ENCODE measurements at places on chromosomes 4 and X. TPM values are rescaled to one million over a fixed set of nuclear protein-coding genes. Genes with fewer than 3 reads are reported as not detected.
A peak's percentile ranks its signal among the peaks of the same experiment; 100 is the strongest.

FGB gene
- polyA plus RNA-seq: not detected

MAGEA11 gene
- polyA plus RNA-seq: not detected

GUCY1A1 gene
- 12.6 TPM for polyA plus RNA-seq

NRK gene
- polyA plus RNA-seq: not detected

CFAP299 gene
- not detected for polyA plus RNA-seq

NCAPG gene
- polyA plus RNA-seq: 0.54 TPM

MAGEE2 gene
- polyA plus RNA-seq: not detected

GPRASP3 gene
- polyA plus RNA-seq: not detected

DMP1 gene
- polyA plus RNA-seq: not detected

SLC10A6 gene
- polyA plus RNA-seq: not detected

DNA sequence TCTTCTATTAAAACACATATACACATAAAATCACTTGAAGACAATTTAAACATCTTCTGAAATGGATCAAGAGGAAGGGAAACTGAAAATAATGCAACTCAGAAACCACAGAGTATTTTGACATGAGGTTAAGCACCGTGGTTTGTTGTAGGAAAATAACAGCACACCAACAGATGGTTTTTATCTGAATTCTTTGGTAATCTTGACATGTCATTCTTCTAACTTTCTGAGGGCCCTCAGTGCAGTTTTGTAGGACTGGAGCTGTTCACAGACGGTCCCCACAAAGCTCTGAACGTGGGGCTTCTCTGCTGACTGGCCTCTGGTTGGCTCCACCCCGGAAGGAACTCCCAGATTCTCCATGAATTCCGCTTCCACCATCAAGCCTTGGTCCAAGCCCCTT lies 16.0 kb upstream of the TLR8 start:
- no peaks in the 10 kb centered on the region for H3K36me3 ChIP-seq
- H3K4me3 ChIP-seq: peak overlapping the region; percentile 39
- H3K27ac ChIP-seq: peak overlapping the region; percentile 74
- peak; percentile 13 for DNase-seq
- peaks cover 22% of the 10 kb centered on the region for H3K4me1 ChIP-seq
- H3K27me3 ChIP-seq: no peaks in the 10 kb centered on the region

- H3K27me3 ChIP-seq: peaks cover 13% of the 10 kb centered on the region
- peak; percentile 70 for DNase-seq
- no peaks in the 10 kb centered on the region for H3K36me3 ChIP-seq
- peak overlapping the region; percentile 92 for H3K27ac ChIP-seq
These were observed 27.0 kb upstream of the TMEM131L start for GRCh38 chr4:153438916-153439756.

GRCh38 chr4:73735231-73735630 lies 5.1 kb upstream of the CXCL8 start:
- no peaks in the 10 kb centered on the region for H3K36me3 ChIP-seq
- no peaks in the 10 kb centered on the region for H3K4me1 ChIP-seq
- no peaks in the 10 kb centered on the region for H3K27me3 ChIP-seq
- DNase-seq: no peak
- no peak overlapping the region for H3K4me3 ChIP-seq

- H3K27me3 ChIP-seq: no peaks in the 10 kb centered on the region
- H3K36me3 ChIP-seq: no peaks in the 10 kb centered on the region
- DNase-seq: no peak
- H3K4me3 ChIP-seq: no peak overlapping the region
These were observed 56.1 kb upstream of the BRS3 start for GRCh38 chrX:136431625-136432024.

DNA sequence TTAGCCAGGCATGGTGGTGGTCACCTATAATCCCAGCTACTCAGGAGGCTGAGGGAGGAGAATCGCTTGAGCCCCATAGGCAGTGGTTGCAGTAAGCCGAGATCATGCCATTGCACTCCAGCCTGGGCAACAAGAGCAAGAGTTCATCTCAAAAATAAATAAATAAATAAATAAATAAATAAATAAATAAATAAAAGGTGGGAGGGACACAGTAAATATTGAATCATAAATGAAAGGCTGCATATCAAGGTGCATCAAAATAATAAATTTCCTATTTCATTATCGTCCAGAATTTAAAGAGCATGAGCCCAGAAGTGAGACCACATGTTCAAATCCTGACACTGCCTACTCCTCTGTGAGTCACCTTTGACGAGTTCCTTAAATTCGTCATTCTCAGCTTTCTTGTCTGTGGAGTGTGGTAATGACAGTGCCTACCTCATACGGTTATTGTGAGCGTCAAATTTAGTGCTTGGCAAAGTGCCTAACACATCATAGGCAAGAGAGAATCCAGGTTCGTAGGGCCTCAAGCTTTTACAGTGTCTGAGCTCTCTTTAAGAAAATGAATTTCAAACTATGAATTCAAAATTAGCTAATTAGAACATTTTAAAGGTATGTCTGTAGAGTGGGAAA lies 49.9 kb downstream of the IL15 start:
- peaks cover 5% of the 10 kb centered on the region for H3K36me3 ChIP-seq
- H3K4me1 ChIP-seq: no peaks in the 10 kb centered on the region
- H3K4me3 ChIP-seq: no peak overlapping the region
- DNase-seq: peak; percentile 12
- H3K27ac ChIP-seq: no peak overlapping the region
- no peaks in the 10 kb centered on the region for H3K27me3 ChIP-seq

DNA sequence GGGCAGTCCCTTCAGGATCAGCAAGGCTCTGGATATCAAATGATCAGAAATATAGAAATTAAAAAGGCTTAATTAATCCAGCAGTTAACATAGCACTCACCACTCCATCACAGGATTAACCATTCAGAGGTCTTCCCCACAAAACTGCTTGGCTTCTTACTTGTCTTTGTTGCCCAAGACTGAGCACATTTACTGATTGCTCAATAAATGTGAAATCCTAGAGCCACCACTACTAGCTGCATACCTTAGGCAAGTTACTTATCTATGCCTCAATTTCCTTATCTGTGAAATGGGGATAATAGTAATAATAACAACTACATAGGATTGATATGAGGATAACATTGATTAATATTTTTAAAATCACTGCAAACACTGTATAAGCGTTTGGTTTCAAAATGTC lies 124.2 kb downstream of the ARHGAP6 start:
- no peaks in the 10 kb centered on the region for H3K36me3 ChIP-seq
- no peaks in the 10 kb centered on the region for H3K4me1 ChIP-seq
- no peak for DNase-seq
- no peak overlapping the region for H3K27ac ChIP-seq

- no peak for DNase-seq
- no peak overlapping the region for H3K27ac ChIP-seq
- no peak overlapping the region for H3K4me3 ChIP-seq
- H3K4me1 ChIP-seq: no peaks in the 10 kb centered on the region
These were observed 198.8 kb downstream of the RAB28 start for GRCh38 chr4:13285336-13285735.

GRCh38 chrX:68995780-68996551 lies 167.1 kb downstream of the EFNB1 start:
- no peaks in the 10 kb centered on the region for H3K36me3 ChIP-seq
- H3K4me1 ChIP-seq: no peaks in the 10 kb centered on the region
- no peak for DNase-seq
- H3K27me3 ChIP-seq: peaks cover 13% of the 10 kb centered on the region
- H3K4me3 ChIP-seq: no peak overlapping the region

GRCh38 chr4:127417885-127418535 lies 214.7 kb upstream of the INTU start:
- no peak for DNase-seq
- H3K4me1 ChIP-seq: no peaks in the 10 kb centered on the region
- no peak overlapping the region for H3K27ac ChIP-seq
- peaks cover 2% of the 10 kb centered on the region for H3K27me3 ChIP-seq
- no peak overlapping the region for H3K4me3 ChIP-seq
- no peaks in the 10 kb centered on the region for H3K36me3 ChIP-seq

GRCh38 chr4:189124149-189124758 lies 816.4 kb upstream of the FRG1 start:
- no peak for DNase-seq
- H3K27me3 ChIP-seq: peaks cover 3% of the 10 kb centered on the region
- no peaks in the 10 kb centered on the region for H3K4me1 ChIP-seq
- no peak overlapping the region for H3K4me3 ChIP-seq
- peaks cover 4% of the 10 kb centered on the region for H3K36me3 ChIP-seq

DNA sequence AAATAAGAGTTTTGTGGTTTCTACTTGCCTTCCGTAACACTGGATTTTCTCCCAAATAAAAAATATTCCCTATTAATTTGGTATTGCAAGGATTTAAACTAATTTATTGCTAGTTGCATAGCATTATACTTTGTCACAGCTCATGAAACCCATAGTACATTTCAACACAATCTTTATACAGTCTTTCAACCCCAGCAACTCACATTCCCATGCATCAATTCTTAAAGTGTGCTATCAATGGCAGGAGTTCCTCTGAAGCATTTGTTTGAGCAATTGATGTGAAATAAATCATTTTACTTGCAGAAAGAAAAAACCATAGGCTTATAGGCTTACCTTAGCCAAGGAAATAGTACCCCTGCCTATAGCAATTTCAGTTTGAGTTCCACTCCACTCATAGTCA lies 251.9 kb downstream of the PAPSS1 start:
- no peak overlapping the region for H3K27ac ChIP-seq
- H3K4me1 ChIP-seq: no peaks in the 10 kb centered on the region
- no peak overlapping the region for H3K4me3 ChIP-seq
- no peaks in the 10 kb centered on the region for H3K27me3 ChIP-seq
- DNase-seq: no peak
- H3K36me3 ChIP-seq: no peaks in the 10 kb centered on the region

DNA sequence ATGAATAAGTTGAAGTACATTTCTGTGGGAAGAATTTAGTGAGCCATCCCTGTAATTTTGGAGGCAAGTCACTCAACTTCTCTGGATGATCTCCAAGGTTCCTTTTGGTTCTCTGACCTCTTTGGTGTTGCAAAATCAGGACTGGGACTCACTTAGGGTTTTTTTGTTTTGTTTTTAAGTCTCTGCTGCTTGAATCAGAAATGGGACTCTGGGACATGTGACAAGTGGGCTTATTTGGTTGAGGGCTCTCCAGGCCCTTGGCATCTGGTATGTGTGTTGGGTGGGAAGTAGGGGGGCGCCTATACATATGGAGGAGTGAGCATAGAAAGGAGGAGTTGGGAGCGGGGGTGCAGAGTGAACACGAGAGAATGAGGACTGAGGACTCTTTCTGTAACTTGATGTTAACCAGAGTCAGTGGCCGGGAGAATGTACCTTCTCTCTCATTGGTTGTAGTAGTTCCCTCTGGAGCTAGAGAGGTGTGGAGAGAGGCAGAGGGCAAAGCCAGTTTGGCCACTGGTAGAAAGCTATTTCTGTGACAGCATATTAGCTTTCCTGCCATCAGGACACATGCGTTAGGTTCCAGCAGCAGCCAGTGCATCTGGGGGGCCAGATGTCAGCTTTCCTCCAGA lies 1.9 kb downstream of the ARHGAP10 start:
- peak overlapping the region; percentile 92 for H3K4me3 ChIP-seq
- no peak for DNase-seq
- peaks cover 35% of the 10 kb centered on the region for H3K4me1 ChIP-seq
- peaks cover 4% of the 10 kb centered on the region for H3K27me3 ChIP-seq
- H3K36me3 ChIP-seq: no peaks in the 10 kb centered on the region

- H3K27ac ChIP-seq: no peak overlapping the region
- H3K36me3 ChIP-seq: no peaks in the 10 kb centered on the region
- H3K27me3 ChIP-seq: peaks cover 3% of the 10 kb centered on the region
- H3K4me3 ChIP-seq: no peak overlapping the region
These were observed 49.5 kb upstream of the STOX2 start for GRCh38 chr4:183855323-183856190.

DNA sequence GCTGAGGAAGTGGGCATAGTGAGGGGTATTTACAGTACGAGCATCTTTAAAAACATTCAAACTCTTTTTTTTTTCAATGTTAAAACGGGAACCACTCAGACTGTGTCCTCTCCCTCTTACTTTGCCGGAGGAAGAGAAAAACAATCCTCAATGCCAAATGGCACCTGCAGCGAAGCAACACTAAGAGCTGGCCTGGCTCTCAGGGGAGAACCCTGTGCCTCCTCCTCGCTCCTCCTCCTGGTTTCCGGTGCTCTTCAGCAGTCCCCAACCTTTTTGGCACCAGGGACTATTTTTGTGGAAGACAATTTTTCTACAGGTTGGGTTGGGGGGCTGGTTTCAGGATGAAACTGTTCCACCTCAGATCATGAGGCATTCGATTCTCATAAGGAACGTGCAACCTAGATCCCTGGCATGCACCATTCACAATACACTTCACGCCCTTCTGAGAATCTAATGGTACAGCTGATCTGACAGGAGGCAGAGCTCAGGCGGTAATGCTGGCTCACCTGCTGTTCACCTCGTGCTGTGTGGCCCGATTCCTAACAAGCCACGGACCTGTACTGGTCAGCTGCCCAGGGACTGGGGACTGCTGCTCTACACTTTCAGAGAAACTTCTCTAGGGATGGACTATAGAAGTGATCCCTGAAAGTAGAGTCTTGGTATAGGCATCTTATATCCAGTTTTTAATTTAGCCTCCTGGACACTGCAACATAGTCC lies 404.1 kb downstream of the RAPGEF2 start:
- H3K36me3 ChIP-seq: no peaks in the 10 kb centered on the region
- peaks cover 2% of the 10 kb centered on the region for H3K27me3 ChIP-seq
- no peak overlapping the region for H3K27ac ChIP-seq
- no peaks in the 10 kb centered on the region for H3K4me1 ChIP-seq
- no peak overlapping the region for H3K4me3 ChIP-seq

GRCh38 chr4:59644765-59645164 lies 1555.4 kb upstream of the ADGRL3 start:
- H3K36me3 ChIP-seq: peaks cover 4% of the 10 kb centered on the region
- H3K27ac ChIP-seq: no peak overlapping the region
- DNase-seq: no peak
- no peak overlapping the region for H3K4me3 ChIP-seq
- no peaks in the 10 kb centered on the region for H3K27me3 ChIP-seq
- H3K4me1 ChIP-seq: no peaks in the 10 kb centered on the region

DNA sequence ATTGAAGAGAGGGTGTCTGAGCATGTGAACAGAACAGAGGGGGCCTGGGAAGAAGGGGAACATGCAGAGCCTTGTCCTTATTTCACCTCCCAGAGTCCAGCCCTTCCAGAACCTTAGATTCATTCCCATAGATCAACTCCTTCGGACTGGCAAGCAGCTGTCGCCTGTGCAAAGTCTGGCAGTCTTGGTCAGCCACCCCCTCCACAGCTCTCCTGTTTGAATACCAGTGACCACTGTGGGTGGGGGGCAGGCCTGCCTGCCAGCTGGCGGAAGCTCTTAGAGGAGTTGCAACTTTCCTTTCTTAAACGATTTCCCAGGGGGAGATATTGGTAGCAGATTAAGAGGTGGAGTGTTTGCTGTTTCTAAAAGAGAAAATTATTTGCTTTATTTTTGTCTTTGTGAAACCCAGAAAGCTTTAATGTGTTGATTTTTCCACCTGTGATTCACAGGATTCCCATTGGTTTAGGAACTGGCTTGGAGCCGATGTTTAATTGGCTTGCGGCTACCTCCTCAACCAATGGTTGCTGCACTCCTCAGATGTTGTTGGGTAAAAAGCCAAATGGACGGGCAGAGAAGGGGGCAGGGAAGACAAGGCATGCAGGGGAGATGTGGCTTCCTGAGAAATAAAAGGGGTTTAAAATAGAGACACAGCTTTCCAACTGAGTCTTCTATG lies 62.2 kb upstream of the PRPS1 start:
- H3K27ac ChIP-seq: no peak overlapping the region
- no peak overlapping the region for H3K4me3 ChIP-seq
- no peak for DNase-seq
- peaks cover 4% of the 10 kb centered on the region for H3K36me3 ChIP-seq
- no peaks in the 10 kb centered on the region for H3K4me1 ChIP-seq

- H3K27ac ChIP-seq: no peak overlapping the region
- no peaks in the 10 kb centered on the region for H3K27me3 ChIP-seq
- H3K4me3 ChIP-seq: no peak overlapping the region
- H3K36me3 ChIP-seq: no peaks in the 10 kb centered on the region
- DNase-seq: no peak
These were observed 152.1 kb downstream of the SLC39A8 start for GRCh38 chr4:102193145-102193544.
